Naive thymus-derived CD8-positive, alpha-beta T cell (primary cell): ENCODE measurements at places on chromosomes 2 and 18.

GRCh38 chr2:128536925-128537620 lies 218.4 kb upstream of the HS6ST1 start:
- no peak overlapping the region for H3K4me3 ChIP-seq
- H3K27me3 ChIP-seq = no peaks in the 10 kb centered on the region
- no peak for DNase-seq
- H3K36me3 ChIP-seq = no peaks in the 10 kb centered on the region
- H3K27ac ChIP-seq = no peak overlapping the region

DNA sequence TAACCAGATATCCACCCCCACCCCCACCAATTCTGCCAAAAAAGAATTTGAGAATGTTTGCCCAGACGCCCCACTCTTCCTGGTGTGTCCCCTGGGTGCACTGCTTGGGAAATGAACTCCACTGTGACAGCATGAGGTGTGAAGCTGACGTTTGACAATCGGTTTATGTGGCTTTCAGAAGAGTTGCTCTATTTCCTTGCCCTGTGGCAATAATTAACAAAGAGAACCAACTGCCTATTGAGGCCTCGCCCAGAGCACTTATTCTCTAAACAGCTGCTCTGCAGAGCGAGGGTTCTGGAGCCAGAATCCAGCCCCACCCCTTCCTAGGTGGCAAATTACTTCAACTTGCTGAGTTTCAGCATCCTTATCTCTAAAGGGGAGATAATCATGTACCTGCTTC lies 115.8 kb upstream of the SIX3 start:
- no peak for DNase-seq
- peaks cover 4% of the 10 kb centered on the region for H3K27me3 ChIP-seq
- H3K27ac ChIP-seq = no peak overlapping the region
- H3K36me3 ChIP-seq = no peaks in the 10 kb centered on the region

- peaks cover 73% of the 10 kb centered on the region for H3K36me3 ChIP-seq
- no peaks in the 10 kb centered on the region for H3K27me3 ChIP-seq
- DNase-seq = peak; percentile 43
- peaks cover 60% of the 10 kb centered on the region for H3K4me1 ChIP-seq
- H3K4me3 ChIP-seq = no peak overlapping the region
These were observed 17.5 kb downstream of the STAT1 start for GRCh38 chr2:190996338-190996946.

- H3K27ac ChIP-seq = peak overlapping the region; percentile 95
- H3K4me3 ChIP-seq = peak overlapping the region; percentile 62
- H3K4me1 ChIP-seq = peaks cover 64% of the 10 kb centered on the region
- peaks cover 6% of the 10 kb centered on the region for H3K36me3 ChIP-seq
- no peak for DNase-seq
- H3K27me3 ChIP-seq = no peaks in the 10 kb centered on the region
These were observed 64.2 kb downstream of the RBMS1 start for GRCh38 chr2:160429248-160430000.
